Renal cortex interstitium (tissue), 15 donors: ENCODE measurements at places on chromosomes 2 and 18. TPM values are rescaled to one million over a fixed set of nuclear protein-coding genes. Genes with fewer than 3 reads are reported as not detected.

Gene SPC25
- 23.3 TPM for polyA plus RNA-seq

Gene CSRNP3
- 9.9 TPM for polyA plus RNA-seq

Gene CNTNAP5
- polyA plus RNA-seq, result not detected

Gene CHRND
- polyA plus RNA-seq, result 0.85 TPM

Gene DNER
- polyA plus RNA-seq, result 61.4 TPM

Gene IL1RN
- polyA plus RNA-seq, result 1.2 TPM

Gene AMER3
- polyA plus RNA-seq, result 0.06 TPM

Gene AQP12B
- polyA plus RNA-seq, result 0.48 TPM

Gene FAM98A
- 53.4 TPM for polyA plus RNA-seq

Gene IDH1
- 94.1 TPM for polyA plus RNA-seq

Gene TUBA4B
- polyA plus RNA-seq, result 1.0 TPM

Gene MREG
- 19.7 TPM for polyA plus RNA-seq

Gene TEKT4
- 0.23 TPM for polyA plus RNA-seq

Gene DNAH7
- polyA plus RNA-seq, result 8.9 TPM

Gene ST6GAL2
- 18.8 TPM for polyA plus RNA-seq

Gene ITGA6
- 102 TPM for polyA plus RNA-seq

Gene TMEM163
- 2.3 TPM for polyA plus RNA-seq

Gene SLC14A1
- polyA plus RNA-seq, result 3.1 TPM

Gene PROKR1
- polyA plus RNA-seq, result 0.37 TPM

Gene MROH2A
- 0.26 TPM for polyA plus RNA-seq

Gene CCDC74B
- polyA plus RNA-seq, result 14.1 TPM

Gene POTEI
- polyA plus RNA-seq, result 0.17 TPM

Gene NGEF
- 2.1 TPM for polyA plus RNA-seq

Gene SERPINB13
- not detected for polyA plus RNA-seq

Gene RAD51AP2
- 0.17 TPM for polyA plus RNA-seq

Gene FARSB
- polyA plus RNA-seq, result 28.8 TPM

Gene GAREM1
- polyA plus RNA-seq, result 37.4 TPM

Gene ALPG
- not detected for polyA plus RNA-seq

Gene FAP
- polyA plus RNA-seq, result 12.9 TPM

Gene TLX2
- not detected for polyA plus RNA-seq

Gene INPP4A
- 21.5 TPM for polyA plus RNA-seq

Gene GPR45
- polyA plus RNA-seq, result not detected

Gene EPB41L5
- polyA plus RNA-seq, result 93.5 TPM

Gene ARL5A
- polyA plus RNA-seq, result 43.5 TPM

Gene IL1R2
- polyA plus RNA-seq, result 0.36 TPM

Gene CDH2
- polyA plus RNA-seq, result 85.2 TPM

Gene SOWAHC
- polyA plus RNA-seq, result 19.1 TPM

Gene SERPINB2
- 0.14 TPM for polyA plus RNA-seq

Gene SPEG
- polyA plus RNA-seq, result 9.2 TPM

Gene SAG
- polyA plus RNA-seq, result 0.05 TPM

Gene CFC1
- not detected for polyA plus RNA-seq

Gene FEV
- not detected for polyA plus RNA-seq

Gene IL37
- 0.24 TPM for polyA plus RNA-seq

Gene AKAIN1
- not detected for polyA plus RNA-seq

Gene HRH4
- 0.26 TPM for polyA plus RNA-seq

Gene MOGAT1
- not detected for polyA plus RNA-seq

Gene RAPGEF4
- polyA plus RNA-seq, result 12.6 TPM

Gene RAB27B
- polyA plus RNA-seq, result 3.7 TPM

Gene INPP1
- 20.6 TPM for polyA plus RNA-seq
